Transverse colon (tissue), 4 donors: ENCODE measurements at places on chromosomes 3 and 15.
A peak's percentile ranks its signal among the peaks of the same experiment; 100 is the strongest.

DNA sequence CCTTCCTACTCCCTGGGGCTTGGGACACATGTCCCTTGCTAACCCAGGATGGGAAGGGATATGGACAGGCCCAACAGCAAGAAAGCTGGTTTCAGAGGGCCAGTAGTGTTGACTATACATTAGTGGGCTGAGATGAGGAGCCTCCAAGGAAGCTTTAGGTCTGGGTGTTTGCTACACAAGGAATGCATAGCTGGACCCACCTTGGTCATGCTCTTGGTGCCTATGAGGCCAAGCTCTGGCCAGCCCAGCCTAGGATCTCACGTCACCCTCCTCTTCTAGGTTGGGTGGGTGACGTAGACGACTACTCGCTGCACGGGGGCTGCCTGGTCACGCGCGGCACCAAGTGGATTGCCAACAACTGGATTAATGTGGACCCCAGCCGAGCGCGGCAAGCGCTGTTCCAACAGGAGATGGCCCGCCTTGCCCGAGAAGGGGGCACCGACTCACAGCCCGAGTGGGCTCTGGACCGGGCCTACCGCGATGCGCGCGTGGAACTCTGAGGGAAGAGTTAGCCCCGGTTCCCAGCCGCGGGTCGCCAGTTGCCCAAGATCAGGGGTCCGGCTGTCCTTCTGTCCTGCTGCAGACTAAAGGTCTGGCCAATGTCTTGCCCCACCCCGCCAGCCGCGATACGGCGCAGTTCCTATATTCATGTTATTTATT lies 653 bp upstream of the WDR6 start:
- DNase-seq: peak; percentile 43

- no peak for DNase-seq
Observed at GRCh38 chr3:160869825-160870224, 113.8 kb downstream of the PPM1L start.

DNA sequence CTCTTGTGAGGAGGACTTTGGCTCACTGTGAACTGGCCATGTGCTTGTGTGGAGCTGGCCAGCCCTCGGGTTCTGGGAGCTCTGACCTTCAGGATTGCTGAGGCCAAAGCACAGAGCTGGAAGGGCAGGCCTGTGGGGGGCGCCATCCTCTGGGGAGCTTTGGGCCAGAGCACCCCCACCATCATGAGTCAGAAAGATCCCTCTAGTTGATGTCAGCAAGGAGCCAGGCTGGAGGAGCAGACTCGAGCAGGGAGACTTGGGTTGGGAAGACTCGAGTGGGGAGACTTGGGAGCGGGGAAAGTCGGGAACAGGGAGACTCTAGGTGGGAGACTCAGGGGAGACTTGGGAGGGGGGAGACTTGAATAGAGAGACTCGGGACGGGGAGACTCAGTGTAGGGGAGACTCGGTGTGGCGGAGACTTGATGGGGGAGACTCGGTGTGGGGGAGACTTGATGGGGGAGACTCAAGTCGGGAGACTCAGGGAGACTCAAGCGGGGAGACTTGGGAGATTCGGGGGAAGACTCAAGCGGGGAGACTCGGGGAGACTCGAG lies 37.7 kb upstream of the PLXNA1 start:
- DNase-seq: no peak

GRCh38 chr15:40242601-40243000 lies 3.7 kb downstream of the PAK6 start:
- no peak for DNase-seq

DNA sequence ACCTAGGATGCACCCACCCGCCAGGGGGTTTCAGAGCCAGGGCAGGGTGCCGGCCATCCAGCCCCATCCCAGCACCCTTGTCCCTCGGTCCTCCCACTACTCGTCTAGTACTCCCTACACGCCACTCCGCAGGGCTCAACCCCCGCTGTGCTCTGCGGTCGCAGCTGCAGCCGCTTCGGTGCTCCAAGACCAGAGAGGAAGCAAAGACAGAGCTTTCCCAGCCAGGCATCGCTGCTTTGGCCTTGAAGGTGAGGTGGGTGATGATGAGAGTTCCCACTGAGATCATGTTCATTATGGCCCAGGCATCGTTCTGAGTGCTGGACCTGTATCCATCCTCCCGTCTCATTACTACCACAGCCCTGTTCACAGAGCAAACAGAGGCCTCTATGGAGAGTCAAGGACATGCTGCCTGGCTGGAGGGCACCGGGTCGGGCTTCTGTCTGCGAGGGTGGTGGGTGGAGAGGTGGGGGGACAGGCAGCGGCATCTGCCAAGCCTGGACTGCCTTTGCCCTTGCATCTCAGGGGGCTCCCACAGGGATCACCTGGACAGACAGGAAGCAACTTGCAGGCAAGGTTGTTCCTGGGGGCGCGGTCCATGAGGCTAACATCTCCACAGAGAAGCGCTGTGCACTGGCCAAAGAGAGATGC lies 66.9 kb downstream of the KLF13 start:
- DNase-seq: no peak

DNA sequence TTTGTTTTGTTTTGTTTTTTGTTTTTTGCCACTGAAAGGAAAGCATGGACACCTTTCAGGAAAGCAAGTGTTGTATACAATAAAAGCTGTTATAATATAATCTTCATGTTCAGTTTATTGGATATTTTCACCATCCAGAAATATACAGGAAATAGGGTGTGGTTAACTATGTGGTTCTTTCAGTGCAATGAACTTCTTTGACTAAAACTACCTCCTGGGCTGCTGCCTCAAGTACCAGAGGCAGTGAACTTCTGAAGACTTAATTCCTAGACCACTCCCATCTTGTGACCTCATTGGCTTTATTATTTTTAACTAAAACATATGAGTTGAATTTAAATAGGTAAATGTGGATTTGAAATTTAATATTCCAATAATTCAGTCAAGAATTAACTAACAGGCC lies 27.1 kb upstream of the TBL1XR1 start:
- DNase-seq: no peak

GRCh38 chr3:118408431-118408830 lies 626.2 kb downstream of the IGSF11 start:
- DNase-seq: no peak

DNA sequence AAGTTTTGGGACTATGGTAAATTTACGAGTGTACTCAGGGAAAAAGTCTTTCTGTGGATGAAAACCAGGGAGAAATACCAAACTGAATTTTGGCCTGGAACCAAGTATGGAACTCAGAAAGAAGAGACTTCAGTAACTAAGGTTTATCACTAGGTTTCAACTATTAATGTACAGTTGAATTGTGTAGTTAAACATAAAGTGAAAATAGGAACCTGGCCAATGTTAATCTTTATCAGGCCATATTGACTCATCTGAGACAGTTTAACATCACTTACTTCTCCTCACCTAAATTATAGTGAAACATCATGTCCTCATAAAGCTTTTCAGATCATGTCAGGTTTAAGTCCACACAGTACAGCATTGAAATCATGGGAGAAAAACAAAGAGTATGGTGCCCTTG lies 197.7 kb downstream of the LSAMP start:
- no peak for DNase-seq

GRCh38 chr3:52849656-52850055 lies 14.8 kb upstream of the MUSTN1 start:
- no peak for DNase-seq

- no peak for DNase-seq
Observed at GRCh38 chr15:31241888-31242522, 84.6 kb upstream of the KLF13 start.

- no peak for DNase-seq
Observed at GRCh38 chr3:3209057-3209456, 29.6 kb upstream of the CRBN start.

- DNase-seq: no peak
Observed at GRCh38 chr3:130760922-130761321, 14.3 kb upstream of the PIK3R4 start.

DNA sequence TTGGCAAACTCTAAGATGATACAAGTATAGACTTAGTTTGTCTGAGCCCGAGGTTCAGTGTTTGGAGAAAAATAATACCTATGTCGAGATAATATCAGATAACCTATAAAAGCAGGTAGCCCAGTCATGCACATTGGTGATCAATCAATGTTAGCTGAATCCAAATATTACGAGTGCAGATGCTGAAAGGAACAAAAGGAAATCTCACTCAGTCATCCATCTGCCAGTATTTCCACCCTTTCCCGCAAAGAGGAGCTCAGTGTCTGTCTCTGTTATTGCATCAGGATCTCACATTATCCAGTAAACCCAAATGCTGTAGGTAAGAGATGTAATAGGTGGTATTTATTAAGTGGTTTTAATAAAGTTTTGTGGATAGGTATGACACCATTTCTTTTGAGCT lies 251.2 kb upstream of the CTDSPL start:
- DNase-seq: no peak

DNA sequence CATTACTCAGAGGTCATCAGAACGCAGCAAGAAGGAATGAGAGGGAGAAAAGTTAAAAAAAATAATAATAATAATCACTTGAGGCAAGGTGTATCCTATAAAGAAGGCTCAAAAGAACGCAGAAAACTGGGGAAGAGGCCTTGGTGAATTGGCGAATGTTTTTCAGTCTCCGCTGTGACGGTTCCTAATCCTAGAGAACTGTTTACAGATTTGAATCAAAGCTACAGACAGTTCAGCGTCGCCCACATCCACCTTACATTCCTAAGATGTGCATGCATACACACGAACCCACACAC lies 634 bp downstream of the ZMAT3 start:
- no peak for DNase-seq

GRCh38 chr3:141380987-141381386 lies 12.7 kb downstream of the ZBTB38 start:
- no peak for DNase-seq

DNA sequence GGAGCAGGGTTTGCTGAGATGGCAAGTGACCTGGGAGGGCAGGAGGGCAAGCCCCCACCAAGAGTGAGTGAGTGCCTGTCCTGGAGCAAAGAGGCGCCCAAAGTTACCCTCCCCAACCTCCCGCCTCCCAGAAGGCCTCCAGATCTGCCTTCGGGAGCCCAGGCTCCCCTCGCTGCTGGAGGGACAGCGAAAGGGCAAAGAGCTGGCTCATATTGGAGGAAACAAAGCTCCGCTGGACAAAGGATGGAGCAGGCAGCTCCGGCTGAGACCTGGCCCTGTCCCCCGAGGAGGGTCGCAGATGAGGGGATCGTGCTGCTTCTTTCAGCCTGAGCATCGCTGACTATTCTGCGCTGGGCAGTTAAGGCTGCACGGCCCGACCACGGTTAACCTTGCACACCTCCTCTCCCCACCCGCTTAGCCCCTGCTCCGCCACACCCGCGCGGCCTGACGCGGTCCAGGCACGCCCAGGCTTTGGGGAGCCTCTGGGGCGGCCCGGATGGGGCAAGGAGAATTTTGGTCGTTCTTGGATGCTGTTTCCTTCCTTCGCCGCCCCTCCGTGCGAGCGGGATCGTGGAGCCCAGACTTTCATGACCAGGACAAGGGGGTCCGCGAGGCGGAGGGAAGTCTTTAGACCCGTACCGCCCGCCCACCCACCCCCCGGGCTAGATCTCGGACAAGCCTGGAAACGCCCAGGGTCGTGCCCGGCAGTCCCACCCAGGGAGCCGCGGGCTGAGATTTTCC lies 651 bp downstream of the PLCD1 start:
- peak; percentile 6 for DNase-seq
